Caco-2 (cell line): ENCODE measurements at places on chromosomes 3 and 15. TPM values are rescaled to one million over a fixed set of nuclear protein-coding genes. Genes with fewer than 3 reads are reported as not detected.
A peak's percentile ranks its signal among the peaks of the same experiment; 100 is the strongest.

Gene LRIG1
- 43.4 and 47.0 TPM in 2 replicates for total RNA-seq

DNA sequence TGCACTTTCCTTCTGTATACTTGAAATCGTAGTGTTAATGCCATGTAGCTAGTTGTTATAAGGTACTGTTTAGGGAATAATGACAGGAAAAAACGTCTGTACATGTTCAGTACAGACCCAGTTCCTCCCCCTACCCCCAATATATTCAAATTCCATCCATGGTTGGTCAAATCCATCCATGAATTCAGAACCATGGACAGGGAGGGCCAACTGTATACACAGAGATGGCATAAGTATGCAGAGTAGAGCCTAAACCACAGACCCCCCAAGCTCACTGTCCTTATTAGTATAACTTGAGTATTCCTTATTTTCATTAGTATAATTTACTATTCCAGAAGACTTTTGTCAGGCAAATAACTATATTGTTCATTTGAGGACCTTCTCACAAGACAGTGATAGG, 51.2 kb upstream of the ADAMTS17 start:
- DNase-seq = no peak

DNA sequence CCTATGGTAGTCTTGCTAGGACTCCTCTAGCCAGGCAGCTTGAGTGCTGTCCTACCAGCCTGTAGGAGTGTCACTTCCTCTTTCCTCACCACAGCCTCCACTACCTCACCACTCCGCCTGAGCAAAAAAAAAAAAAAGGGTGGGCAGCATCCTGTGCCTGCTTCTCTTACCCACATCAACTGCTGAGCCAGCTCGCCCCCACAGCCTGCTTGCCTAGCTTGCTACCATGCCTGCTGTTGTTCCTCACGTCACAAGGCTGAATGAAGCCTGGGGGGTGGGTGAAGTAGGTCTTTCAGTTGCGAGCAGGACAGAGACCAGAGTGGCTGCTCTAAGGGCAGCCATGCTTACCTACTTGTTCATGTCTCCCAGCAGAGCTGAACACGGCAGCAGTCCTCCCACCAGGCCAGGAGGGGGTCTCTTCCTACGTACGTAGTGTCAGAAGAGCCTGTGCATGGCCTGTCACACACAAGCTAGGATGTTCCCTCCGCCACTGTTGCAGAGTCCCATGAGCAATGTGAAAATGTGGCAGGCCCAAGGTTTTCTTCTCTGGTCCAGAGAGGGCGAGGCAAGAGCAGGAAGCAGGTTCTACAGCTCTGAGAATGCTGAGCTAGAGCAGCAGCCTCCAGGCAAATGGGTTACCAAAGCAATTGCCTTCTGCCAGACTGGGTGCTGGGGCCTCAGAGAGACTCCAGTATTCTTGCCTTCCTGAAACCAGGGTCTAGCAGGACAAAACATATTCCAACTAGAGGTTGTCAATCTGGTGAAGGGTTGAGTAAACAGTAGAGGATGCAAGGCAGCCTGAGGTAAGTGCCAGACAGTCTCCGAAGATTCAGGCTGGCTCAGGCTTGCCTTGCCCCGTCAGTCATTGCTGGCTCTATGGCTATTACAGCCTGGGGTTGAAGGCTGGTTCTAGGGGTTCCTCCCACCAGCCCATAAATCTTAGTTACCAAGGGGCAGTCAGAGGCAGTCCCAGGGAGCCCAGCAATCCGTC, 8.1 kb downstream of the PPM1M start:
- no peak for DNase-seq

DNA sequence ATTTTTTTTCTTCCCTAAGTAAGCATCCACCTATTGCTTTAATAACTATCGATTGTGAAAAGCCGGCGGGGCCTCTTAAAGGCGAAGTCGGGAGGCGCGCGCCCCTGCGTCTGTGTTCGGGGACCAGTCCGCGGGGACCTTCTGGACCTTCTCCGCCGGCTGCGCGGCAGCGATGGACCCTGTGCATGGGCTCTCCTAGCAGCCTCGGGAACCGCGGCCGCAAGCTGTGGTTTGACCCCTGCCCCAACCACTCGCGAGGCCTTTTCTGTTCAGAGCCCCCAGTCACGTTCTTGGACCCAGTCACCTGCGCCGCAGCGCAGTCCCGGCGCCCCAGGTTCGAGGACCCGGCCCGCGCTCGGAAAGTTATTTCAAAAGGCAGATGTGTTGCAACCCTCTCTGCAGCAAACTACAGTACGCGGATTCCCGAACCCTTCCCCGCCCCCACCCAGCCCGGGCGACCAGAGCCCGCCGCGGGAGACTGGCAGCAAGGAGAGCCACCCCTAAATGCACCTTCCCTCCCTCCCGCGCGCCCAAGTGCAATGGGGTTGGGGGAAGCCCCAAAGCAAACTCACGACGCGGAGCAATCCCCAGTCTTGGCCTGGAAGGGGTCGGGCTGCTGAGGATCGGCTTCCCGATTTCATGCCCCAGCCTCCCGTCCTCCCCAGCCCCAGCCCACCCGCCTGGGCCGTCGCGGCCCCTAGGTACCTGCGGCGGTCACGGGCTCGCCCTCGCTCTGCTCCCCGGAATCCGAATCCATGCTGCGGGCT, 684 bp downstream of the TNFAIP8L3 start:
- DNase-seq = no peak

GRCh38 chr3:122006267-122006666, 15.8 kb downstream of the ILDR1 start:
- DNase-seq = no peak

GRCh38 chr15:56736881-56737707, 3.8 kb upstream of the ZNF280D start:
- DNase-seq = no peak

Gene CCR2
- total RNA-seq = not detected in 2 replicates

DNA sequence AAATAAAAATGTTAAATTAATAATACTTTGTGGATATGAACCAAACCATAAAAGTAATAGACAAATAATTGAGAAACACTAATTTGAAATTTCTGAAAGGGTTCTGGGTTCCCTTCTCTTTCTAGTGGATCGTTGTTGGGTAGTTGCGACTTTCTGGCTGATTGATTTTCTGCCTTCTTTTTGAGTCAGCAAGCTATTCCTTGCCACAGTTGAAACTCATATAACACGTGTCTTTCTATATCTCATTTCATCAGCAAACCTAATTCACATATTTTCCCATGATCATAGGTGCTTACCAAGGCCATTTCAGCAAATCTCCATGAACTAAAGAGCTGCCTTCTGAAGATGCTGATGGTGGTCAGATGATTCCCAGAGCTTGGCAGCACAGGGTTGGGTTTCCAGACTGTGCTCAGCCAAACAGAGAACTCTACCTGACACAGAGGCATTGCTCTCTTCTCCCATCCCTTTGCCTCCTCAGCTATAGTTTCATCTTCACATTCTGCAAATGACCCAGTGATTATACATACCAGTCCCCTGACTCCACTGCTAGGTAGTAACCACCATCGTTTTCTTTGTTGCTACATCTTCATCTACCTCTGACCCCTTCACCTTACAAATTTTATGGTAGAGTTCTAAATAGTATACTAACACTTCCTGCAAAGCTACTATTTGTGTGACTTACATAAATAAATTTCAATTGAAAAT, 383.9 kb upstream of the DPH6 start:
- DNase-seq = no peak

DNA sequence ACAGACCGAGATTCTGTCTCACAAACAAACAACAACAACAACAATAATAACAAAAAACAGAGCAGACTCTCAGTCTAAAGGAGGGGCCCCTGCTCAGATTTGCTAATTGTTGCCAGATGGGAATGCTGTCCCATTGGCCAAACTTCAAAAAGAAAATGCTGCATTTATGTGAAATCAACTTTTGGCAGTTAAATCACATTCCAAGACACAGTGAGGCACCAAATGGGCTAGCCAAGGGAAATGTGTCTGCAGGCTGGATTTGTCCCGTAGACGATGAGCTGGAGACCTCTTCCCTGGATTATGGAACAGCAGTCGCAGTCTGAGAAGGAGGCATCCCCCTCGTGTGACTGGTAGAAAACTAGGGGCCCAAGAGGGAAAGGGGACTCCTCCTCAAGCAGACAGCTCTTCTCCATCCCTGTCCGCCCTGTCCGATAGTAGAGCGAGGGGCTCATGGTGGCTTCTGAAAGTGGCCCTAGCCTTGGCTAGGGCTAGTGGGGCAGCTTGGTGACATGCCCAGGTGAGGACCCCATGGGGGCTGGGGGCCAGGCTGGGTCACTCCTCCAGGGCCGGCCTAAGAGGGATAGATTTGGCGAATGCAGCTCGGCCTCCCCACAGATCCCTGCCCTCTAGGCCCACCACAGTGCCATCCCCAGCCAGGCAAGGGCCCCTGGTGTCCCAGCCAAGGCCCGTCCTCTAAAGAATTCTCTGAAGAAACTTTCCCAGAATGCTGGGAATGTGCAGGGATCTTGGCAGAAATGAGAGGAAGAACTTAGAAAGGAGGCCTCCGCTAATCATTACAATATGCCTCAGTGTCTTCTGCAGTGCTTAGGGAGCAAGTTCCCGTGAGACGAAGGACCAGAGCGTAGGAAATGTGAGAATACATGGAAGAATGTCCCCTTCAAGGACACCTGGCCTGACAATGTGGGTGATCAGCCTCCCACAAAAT, 2.0 kb downstream of the SLC22A14 start:
- DNase-seq = no peak

GRCh38 chr15:75738647-75739325, 26.1 kb upstream of the CSPG4 start:
- peak; percentile 96 for DNase-seq

DNA sequence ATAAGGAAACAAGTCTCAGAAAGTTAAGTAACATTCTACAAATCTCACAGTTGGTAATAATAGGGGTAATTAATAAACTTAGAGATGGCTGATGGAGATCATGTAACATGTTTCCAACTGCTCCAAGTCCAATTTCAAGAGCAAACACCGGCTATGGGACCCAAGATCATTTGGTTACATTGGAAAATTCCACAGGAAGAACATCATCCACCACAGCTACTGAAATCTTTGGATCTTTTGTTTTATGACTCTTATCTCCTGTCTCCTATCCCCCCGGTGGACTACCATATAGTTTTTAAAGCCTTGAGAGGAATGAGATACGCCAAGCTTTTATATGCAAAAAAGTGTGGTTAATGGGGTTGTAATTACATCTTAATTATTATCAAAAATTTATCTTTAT, 216.1 kb downstream of the WNT5A start:
- no peak for DNase-seq

GRCh38 chr3:45510519-45510918, 84.0 kb upstream of the LIMD1 start:
- no peak for DNase-seq

GRCh38 chr3:64584179-64584578, 103.6 kb downstream of the ADAMTS9 start:
- no peak for DNase-seq

Gene NECTIN3
- total RNA-seq = 75.8 and 81.0 TPM in 2 replicates

- no peak for DNase-seq
These were observed 29.1 kb upstream of the RASA2 start for GRCh38 chr3:141457624-141458236.

DNA sequence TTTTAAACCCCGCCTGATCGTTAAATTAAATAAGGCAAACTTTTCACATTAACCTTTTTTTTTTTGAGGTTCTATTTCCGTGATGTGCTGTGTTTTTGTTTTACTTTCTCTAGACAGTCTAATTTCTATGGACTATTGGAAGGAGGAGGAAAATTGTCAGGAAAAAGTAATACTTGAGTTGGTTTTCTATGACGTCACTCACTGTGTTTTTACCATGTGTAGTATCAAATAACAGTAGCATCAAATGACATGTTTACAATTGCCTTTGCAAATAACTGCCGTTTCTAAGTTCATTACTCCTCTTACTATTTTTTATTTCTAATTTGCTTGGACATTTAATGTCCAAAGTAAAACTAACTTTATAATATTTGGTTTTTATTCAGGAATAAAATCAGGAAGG, 32.3 kb downstream of the MYO1E start:
- DNase-seq = no peak

- DNase-seq = no peak
These were observed 48.0 kb downstream of the KLF15 start for GRCh38 chr3:126309165-126309564.

DNA sequence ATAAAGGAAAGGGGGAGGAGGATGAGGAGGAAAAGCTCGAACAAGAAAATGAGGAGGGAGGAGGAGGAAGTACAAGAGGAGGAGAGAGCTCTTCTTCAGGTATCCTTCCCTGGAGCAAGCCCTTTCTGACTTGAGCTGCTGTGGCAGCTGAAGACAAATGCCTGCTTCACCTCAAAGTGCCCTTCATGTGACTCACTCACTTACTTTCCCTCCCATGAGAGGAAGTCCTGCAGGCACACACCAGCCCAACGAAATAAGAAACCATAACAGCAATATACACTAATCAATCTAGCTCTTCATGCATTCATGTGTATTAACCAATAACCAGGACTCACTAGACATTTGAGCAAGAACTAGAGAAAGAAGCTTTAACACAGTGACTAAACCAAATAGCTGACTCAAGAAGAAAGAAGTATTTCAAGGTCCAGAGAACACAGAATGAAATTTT, 251.9 kb downstream of the IGSF11 start:
- DNase-seq = no peak

Gene PLCD1
- total RNA-seq = 7.9 and 9.7 TPM in 2 replicates

Gene ADIPOQ
- total RNA-seq = not detected in 2 replicates

- DNase-seq = no peak
These were observed 25.2 kb downstream of the CEP152 start for GRCh38 chr15:48785712-48786111.

Gene ACAN
- total RNA-seq = not detected in 2 replicates

DNA sequence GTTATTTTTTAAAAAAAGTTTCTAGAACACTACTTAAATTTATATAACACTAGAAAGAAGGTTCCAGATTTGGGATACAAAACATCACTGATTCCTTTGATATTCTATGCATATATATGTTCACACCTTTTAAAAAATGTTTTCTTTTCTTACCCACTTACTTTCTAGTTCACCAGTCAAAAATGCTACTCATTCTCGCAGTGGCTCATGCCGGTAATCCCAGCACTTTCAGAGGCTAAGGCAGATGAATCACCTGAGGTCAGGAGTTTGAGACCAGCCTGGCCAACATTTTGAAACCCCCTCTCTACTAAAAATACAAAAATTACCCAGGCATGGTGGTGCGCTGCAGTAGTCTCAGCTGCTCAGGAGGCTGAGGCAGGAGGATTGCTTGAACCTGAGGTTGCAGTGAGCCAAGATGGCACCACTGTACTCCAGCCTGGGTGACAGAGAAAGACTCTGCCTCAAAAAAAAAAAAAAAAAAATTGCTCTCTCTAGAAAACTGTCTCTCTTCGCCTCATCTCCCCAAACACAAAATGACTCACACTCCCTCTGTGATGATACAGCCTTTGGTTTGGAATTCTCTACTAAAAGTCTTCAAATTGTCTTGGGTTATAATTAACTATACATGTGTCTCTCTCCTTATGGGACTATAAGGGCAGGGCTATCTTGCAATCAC, 52.6 kb upstream of the TGFBR2 start:
- DNase-seq = no peak
